Activated T-cell treated with anti-CD3 and anti-CD28 coated beads for 1 hour (primary cell): ENCODE measurements at places on chromosomes 13 and 19.

DNA sequence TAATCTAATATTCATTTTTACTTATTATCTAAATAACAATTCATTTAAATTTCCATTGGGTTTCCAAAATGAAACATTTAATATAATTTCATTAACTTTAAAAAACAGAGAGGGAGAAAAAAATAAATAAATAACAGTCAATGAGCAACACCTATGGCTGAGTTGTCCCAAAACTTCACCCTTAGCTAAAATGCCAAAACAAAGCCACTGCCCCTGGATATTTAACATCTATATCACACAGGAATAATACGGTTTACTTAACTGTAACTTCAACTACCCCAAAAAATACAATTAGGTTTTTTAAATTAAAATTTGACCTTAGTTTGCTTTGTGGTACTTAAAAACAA lies 541 bp downstream of the ELF1 start:
- no peak for DNase-seq

GRCh38 chr19:13865571-13866462 lies 11.1 kb upstream of the NANOS3 start:
- no peak for DNase-seq

- DNase-seq: peak; percentile 62
These were observed 13.5 kb upstream of the TPM4 start for GRCh38 chr19:16062789-16063188.

- DNase-seq: no peak
These were observed 111.8 kb downstream of the SGCG start for GRCh38 chr13:23292586-23292985.

DNA sequence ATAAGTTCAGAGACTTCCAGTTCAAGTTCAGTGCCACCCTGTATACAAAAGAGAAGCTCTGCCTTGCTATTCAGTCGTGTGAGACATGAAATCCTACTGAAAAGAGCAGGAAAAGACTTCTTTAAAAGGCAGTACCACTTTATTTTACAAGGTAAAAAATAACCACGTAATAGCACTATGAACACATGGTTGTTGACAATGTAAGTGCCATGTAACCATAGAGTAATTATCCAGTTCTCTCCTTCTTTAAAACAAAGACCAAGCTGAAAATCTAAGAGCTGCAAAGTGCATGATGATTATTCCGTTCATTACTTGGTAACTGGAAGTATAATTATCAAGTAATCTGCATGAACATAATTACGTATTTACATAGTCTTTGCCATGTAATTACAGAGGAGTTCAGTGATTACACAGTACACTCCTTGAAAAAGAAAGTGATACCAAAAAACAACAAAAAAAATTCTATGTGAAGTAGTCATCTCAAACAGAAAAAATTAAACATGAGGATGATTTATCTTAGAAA lies 288.7 kb downstream of the EFNB2 start:
- DNase-seq: no peak

DNA sequence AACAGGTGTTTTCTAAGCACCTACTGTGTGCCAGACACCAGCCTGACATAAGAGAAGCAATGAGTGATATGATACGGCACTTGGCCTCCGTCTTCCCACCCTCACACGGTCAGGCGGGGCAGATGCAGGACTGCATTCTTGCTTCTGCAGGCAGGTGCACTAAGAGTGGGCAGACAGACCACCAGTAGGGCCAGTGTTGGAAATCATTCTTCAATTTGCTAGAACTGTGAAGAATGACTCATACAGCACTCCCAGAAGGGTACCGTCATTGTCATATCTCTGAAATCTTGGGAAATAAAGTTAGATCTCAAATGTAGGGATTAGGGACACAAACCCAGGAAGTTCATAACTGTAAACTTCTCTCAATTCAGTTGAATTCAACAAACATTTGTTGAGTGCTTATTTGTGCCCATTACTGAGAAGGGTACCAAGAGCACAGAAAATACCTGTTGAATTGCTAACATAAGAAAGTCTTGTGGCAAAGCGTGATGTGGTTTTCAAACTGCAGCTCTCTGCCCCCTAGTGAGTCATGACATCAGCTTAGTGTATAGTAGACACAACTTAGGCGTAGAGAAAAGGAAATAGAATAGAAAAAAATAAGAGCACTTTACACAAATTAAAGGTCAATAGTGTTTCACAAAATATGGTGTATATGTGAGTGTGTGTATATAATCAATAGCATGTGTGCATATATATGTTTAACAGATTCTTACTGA lies 76.1 kb downstream of the TEX26 start:
- no peak for DNase-seq
